Head of caudate nucleus (tissue), 42 donors: ENCODE measurements at places on chromosomes 16 and 17.

DNA sequence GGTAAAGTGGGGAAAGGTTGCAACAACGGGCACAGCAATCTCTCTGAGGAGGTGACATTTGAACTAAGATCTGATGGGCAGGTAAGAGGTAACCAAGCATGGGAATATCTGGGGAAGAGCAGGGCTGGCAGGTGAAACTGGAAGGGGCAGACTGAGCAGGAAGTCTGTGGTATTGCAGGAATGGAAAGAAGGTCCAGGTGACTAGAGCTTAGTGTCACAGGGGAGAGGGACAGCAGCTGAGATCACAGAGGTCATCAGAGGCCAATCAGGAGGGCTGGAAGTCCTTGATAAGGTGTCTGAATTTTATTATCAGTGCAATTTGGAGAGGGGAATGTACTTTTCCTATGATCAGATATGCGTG lies 73.3 kb upstream of the DHX40 start:
- DNase-seq: peak; percentile 16

DNA sequence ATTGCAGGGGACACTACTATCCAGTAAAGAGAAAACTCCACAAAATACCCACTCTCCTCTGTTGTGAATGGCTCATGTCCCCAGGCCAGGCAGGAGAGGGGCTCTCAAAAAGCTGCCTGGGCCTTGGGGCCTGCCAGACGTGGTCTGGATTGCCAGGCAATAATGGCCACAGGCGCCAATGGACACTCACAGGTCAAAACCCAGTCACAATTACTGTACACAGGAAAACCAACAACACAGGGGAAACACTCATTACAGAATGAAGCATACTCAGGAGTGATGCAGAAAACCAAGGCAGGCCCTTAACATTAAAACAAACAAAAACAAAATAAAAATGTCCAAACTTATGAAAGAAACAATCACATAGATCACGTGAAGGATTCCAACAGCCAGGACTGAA lies 35.1 kb upstream of the SREBF1 start:
- DNase-seq: no peak

GRCh38 chr16:69703638-69704037 lies 22.7 kb downstream of the NQO1 start:
- no peak for DNase-seq

DNA sequence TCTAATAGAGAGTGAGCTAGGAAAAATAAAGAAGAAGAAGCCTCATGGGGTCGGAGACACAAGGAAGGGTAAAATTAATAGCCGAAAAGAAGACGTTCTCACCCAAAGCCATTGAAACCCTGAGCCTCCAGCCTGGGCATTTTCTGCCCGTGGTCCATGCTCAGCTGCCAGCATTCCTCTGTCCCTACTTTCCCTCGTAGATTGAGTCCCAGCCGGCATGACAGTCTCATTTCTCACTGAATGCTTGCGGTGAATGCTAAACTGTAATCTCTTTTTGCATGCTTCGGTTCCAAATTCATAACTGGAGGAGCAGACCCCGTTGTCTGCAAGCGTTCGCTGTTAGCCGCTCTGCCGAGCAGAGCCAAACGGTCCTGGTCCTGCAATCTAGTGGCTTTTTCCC lies 54.0 kb upstream of the COX10 start:
- no peak for DNase-seq

DNA sequence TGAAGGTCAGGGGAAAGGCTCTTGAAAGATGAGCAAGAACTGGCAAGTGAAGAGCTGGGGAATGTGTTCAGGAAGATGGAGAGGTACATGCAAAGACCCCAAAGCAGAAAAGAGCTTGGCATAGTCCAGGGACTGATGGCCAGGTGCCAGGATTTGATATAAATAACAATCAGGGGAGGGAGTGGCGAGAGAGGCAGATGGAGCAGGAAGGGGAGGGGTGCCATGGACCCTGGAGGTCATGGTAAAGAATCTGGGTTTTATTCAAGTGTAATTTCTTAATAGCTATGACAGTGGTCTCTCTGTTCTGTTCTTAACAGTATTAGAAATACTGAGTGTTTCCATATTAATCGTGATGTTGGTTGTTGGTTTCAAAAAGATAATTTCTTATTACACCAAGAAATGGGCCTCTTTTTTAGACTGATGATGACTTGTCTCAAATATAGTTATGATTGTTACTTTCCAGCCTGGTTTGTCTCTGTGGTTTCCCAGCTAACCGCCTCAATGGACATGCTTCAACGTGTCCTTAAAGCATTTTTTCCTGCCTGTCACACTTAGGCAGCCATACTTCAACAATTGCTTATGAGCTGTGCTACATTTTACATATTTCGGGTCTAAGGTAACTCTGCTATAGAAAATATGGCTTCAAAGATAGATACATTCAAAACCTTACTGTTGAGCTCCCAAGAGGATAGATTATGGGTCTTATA lies 49.4 kb downstream of the MYH10 start:
- no peak for DNase-seq

DNA sequence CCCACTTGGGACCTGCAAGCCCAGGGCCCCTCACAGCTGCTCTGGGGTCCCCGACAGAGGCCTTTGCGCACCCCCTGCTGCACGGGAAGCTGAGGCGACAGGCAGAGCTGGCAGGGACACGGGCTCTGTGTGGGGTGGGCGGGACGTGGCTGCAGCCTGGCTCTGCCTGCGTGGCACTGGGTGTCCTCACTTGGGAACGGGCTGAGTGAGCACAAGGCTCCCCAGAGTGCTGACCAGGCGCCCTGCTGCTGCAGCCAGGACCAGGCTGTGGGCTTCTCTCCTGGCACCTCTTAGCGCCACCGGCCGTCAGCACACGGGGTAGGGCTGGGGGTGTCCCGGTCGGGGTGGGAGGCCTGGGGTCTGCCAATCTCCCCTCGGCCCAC lies 6.6 kb downstream of the C1QTNF8 start:
- no peak for DNase-seq

GRCh38 chr16:30926937-30927788 lies 3.8 kb downstream of the FBXL19 start:
- no peak for DNase-seq

- DNase-seq: no peak
Observed at GRCh38 chr16:88512728-88513696, 57.2 kb upstream of the ZC3H18 start.

DNA sequence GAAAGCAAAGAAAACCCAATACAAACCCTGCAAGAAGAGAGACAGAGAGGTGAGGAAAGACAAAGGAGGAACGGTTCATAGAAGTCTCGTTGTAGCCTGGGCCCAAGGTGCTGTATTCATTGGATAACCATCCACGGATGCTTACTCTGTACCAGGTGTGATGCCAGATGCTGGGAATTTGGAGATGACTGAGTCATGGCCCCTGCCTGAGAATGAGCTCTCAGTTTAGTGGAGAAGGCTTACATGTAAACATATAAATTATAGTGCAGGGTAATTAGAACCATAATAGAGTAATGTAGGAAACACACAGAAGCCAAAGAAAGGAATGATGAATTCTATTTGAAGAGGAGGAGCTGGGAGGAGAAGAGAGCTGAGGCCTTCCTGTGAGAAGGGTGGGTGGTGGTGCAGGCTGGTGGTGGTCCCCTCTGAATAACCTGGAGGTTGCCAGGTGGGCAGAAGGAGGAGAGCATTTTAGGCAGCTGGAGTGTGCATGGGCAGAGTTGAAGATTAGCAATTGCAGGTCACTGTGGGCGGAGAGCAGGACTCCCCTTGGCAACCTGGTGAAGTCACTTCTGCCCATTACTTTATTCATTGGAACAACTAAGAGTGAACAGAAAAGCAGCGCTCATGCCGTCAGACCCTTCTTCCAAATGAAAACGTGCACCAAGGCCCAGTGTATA lies 7.7 kb upstream of the ZG16 start:
- DNase-seq: no peak

DNA sequence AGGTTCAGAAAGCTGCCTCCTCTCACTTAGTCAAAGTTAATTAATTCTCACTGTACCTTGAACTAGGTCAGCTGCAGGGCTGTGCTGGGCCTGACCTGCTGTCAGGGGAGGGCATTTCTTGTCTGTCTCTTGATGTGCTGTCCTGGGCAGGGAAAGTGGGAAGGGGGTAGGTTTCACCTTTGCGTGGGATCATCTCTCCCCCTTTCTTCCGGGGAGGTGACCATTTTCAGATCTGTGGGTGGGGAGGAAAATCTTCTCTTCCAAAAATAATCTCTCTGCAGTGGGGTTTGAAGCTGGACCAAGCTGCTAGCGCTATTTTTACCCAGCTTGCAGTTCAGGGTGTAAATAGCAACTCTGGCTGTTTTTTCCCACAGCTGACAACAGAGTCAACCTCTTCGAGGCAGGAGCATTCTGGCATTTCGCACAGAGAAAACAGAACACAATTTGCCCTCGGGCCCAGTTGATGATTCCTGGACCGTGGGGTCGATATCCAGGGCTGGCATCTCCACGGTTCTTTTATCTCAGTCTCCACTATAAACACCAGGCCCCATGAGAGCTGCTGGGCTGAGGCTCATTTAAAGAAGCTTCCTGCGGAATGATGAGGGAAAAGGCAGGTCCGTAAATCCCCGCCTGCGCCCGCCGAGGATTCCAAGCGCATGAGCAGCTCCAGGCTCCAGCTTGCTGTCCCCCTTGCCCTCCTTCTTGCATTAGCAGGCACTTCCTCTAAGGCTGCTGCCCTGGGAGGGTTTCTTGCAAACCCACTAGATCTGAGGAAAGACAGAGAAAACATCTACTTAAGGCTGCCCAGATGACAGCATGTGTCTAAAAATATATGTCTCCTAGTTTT lies 93.9 kb downstream of the YPEL2 start:
- no peak for DNase-seq

DNA sequence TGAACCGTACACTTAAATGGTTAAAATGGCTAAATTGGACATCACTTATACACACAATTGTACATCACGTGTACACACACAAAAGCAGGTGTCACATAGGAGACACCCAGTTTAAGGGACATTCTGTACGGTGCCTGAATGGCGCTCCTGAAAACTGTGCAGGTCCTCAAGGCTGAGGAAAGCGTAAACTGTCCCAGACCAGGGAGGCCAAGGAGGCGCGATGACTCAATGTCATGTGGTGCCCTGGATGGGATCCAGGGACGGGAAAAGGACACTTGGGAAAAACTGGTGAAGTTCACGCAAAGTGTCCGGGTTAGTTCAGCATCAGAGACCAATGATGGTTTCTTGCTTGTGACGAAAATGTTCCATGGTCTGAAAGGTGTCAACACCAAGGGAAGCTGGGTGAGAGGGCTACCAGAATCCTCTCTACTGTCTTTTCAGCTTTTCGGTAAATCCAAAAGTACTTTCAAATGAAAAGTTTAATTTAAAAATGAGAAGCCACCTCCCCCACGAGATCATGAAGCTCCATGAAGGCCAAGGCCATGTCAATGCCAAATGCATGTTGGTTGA lies 112.2 kb downstream of the CMIP start:
- no peak for DNase-seq

DNA sequence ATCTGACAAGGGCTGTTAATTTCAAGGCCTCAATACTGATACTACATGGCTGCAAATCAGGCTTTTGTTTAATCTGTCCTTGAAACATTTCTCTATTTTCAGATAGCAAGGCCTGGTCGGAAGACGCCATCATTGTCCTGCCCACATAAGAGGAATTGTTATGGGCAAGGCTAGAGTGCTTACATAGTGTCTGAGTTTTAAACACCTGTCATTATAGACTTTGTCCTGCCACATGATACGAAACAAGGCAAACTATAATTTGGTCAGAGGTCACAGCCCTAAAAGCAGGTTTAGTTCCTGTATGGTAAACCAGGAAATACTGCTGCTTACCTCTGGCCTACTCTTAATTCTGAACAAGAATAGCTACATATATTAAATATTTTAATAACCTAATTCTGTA lies 104.4 kb downstream of the SSH2 start:
- no peak for DNase-seq

- no peak for DNase-seq
Observed at GRCh38 chr16:9099131-9099625, 7.7 kb downstream of the HAPSTR1 start.

- DNase-seq: peak; percentile 85
Observed at GRCh38 chr16:82146957-82147356, 23.1 kb downstream of the MPHOSPH6 start.

GRCh38 chr17:17830740-17831207 lies 6.0 kb downstream of the SREBF1 start:
- DNase-seq: no peak

- DNase-seq: no peak
Observed at GRCh38 chr16:5906351-5906750, 808.8 kb upstream of the EEF2KMT start.

DNA sequence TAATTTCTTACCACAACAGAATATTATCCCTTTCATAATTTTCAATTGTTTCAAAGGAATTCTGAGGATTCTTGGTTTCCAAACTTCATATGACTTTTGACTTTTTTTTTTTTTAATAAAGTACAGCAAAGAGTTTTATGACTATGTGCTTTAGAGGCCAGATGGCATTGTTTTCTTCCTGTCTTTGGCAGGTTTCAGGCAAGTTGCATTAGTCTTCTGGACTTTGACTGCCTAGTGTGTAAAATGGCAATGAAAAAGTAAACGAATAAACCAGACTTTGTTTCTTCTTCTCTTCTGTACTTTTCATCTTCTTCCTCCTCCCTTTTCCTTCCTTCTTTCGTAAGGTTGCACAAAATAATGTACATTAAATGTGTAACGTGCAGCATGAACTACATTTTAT lies 172.6 kb upstream of the RBFOX1 start:
- DNase-seq: no peak

DNA sequence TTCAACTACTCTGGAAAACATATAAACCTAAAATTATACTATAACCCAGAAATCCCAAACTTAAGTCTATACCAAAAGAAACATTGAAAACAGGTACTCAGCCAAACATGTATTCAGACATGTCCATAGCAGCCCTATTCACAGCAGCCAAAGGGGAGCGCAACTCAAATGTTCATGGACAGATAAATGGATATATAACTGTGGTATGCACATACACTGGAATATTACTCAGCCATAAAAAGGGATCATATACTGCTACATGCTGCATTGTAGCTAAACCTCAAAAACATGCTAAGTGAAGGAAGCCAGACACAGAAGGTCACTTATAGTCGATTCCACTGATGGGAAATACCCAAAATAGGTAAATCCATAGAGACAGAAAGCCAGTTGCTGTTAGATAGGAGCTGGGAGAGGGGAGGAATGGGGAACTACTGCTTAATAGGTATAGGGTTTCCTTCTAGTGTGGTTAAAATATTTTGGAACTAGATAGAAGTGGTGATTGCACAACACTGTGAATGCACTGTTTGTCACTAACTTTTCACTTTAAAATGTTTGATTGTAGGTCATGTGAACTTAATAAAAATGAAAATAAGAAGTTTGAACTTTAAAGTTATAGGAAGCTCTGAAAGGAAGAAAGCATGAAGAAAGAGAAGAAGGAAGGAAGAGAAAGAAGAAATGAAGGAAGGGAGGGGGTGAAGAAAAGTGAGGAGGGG lies 812.3 kb downstream of the CDH11 start:
- no peak for DNase-seq

- DNase-seq: no peak
Observed at GRCh38 chr17:40316571-40317344, 7.8 kb downstream of the RARA start.
